ENCODE measurements at places on chromosomes 4 and X. TPM values are rescaled to one million over a fixed set of nuclear protein-coding genes. Genes with fewer than 3 reads are reported as not detected.

The MMRN1 gene
- 0.49 TPM for total RNA-seq

The BCORL1 gene
- 14.3 TPM for total RNA-seq

The PAGE1 gene
- not detected for total RNA-seq

The ASB11 gene
- not detected for total RNA-seq

The FGF16 gene
- not detected for total RNA-seq

The ERAS gene
- total RNA-seq: not detected

The SSX2B gene
- not detected for total RNA-seq

DNA sequence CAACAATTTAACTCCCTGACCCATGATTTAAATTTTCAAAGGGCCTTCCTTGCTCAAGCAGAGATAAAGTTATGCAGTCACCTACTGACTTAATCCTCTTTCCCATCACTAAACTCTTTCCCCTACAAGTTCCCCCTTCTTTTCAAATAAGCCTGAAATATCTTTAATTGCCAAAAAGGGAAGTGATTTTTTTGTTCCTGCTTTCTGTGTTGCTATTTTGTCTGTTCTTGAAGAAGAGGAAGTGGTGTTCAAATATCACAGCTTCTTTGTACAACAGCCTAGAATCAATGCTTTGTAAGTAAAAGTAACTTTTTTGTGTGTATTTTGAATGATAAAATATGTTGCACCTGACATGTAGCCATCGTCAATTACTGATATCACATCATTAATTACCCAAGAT lies 595.9 kb downstream of the CENPC start:
- peak; percentile 47 for DNase-seq

- no peak for DNase-seq
Measured at GRCh38 chr4:155377276-155377675, 511 bp upstream of the MAP9 start.

- no peak for DNase-seq
Measured at GRCh38 chr4:100314057-100314456, 123.8 kb upstream of the DDIT4L start.

DNA sequence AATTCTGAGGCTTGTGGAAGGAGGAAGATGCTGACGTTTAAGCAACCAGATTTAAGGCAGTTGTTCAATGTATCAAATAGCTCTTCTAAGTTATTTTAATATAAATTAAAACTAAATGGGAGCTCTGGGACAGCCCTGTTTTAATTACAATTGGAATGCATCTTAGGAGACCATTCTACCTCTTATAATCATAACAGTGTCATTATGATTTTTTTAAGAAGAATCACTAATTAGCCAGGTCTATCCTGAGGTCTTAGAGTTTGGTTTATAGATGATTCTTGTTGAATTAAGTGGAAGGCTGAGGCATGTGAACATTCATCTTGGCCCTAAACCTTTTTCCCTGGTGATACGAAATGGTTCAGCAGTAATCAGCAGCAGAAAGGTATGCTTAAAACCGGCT lies 113.4 kb downstream of the CEP135 start:
- DNase-seq: no peak

DNA sequence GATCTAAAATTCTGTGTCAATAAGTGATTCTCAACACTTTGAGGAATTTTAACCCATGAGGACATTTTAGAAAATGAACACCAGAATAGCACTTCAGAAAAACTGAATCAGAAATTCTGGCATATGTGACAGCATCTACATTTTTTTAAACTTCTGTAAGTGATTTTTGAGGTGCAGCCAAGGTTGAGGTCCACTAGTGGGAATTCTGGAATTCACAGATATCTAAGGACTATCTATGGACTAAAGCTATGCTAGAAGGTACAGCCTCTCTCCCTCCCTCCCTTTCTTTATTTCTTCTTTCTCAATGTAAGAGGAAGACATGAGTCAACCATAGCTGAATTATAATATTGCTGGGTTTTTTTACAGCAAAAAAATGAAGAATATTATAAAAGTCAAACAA lies 508.2 kb upstream of the ATOH1 start:
- DNase-seq: no peak

GRCh38 chr4:12968345-12968744 lies 515.8 kb downstream of the RAB28 start:
- DNase-seq: no peak

GRCh38 chr4:79367096-79367495 lies 40.9 kb downstream of the GK2 start:
- no peak for DNase-seq

GRCh38 chrX:152725409-152725808 lies 8.1 kb downstream of the CSAG1 start:
- DNase-seq: no peak

DNA sequence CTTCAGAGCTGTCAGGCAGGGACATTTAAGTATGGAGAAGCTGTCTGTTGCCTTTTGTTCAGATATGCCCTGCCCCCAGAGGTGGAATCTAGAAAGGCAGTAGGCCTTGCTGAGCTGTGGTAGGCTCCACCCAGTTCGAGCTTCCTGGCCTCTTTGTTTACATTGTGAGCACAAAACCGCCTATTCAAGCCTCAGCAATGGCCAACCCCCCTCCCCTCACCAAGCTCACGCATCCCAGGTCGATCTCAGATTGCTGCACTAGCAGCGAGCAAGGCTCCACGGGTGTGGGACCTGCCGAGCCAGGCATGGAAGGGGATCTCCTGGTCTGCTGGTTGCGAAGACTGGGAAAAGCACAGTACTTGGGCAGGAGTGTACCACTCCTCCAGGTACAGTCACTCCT lies 59.3 kb downstream of the ZNF674 start:
- no peak for DNase-seq

DNA sequence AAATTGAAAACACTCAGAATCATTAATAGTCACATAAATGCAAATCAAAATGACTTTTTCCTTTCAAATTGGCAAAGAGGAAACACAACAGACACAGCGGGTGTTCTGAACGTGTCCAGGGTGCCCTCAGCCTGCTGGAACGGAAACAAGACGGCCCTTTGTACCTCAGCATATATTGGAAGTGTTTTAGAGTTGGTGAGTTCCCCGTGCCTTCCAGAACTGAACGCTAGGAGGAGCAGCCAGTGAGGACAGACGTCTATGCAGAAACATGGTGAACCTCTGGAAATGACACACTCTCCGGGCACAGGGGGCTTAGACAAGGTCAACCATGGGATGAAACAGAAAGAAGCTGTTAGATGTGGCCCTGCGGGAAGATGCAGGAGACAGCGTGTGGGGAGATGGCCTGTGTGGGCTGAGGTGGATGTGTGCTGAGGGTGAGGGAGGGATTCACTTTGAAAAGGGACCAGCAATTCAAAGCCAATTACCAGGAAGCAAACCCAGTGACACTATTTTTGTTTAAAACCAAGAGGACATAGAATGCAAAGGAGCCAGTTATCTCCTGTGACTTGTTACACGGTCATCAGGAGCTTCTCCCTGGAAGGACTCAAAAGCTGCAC lies 40.4 kb downstream of the RNF212 start:
- peak; percentile 65 for DNase-seq

GRCh38 chr4:42265782-42266602 lies 113.5 kb upstream of the BEND4 start:
- no peak for DNase-seq

- no peak for DNase-seq
Measured at GRCh38 chr4:39526765-39527295, 409 bp downstream of the UGDH start.

- no peak for DNase-seq
Measured at GRCh38 chr4:151304755-151305154, 20.6 kb downstream of the SH3D19 start.

- DNase-seq: no peak
Measured at GRCh38 chrX:77389891-77390290, 57.3 kb upstream of the FGF16 start.

GRCh38 chr4:166432842-166433241 lies 559.8 kb downstream of the TLL1 start:
- DNase-seq: no peak
